ENCODE measurements at places on chromosomes 11 and 22. TPM values are rescaled to one million over a fixed set of nuclear protein-coding genes. Genes with fewer than 3 reads are reported as not detected.

DNA sequence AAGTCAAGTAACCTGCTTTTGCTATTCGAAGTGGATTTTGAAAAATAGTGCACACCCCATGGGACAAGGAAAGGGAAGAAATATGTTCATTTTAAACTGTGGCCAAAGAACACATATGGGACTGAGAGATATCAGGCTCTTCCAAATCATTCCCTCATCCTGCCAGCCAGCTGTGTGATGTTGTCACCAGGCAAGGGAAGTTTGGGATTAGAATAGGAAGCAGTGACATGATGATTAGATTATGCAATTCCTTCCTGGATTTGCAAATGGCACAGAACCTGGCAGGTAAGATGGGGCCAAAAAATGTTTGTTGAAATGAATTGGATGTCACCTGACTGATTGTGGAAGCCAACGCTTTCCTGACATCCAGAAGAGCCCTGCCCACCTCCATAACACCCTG, 4.9 kb upstream of the SCN3B start:
- DNase-seq = no peak

DNA sequence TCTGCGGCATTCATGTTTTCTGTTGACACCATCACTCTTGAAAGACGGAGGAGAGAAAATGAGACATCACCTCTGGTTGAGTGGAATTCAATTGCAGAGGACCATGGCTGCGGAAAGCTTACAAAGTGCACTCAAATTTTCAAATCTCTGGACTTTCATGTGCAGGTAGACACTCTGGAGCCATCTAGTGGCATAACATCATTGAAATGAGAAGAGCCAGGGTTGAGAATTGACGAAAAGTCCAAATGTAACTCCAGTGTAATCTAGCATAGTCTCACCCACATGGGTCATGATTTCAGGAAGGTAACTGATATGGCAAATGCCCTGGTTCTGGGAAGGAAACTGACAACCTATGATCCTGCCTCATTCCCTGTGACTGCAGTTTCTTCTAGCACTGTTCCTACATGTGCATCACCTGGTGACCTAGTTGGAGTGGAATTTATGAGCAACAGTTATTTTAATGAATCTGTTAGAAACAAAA, 687.8 kb downstream of the KCNA4 start:
- peak; percentile 17 for DNase-seq

- peak; percentile 35 for DNase-seq
Observed at GRCh38 chr22:24727218-24727851, 47.2 kb downstream of the PIWIL3 start.

DNA sequence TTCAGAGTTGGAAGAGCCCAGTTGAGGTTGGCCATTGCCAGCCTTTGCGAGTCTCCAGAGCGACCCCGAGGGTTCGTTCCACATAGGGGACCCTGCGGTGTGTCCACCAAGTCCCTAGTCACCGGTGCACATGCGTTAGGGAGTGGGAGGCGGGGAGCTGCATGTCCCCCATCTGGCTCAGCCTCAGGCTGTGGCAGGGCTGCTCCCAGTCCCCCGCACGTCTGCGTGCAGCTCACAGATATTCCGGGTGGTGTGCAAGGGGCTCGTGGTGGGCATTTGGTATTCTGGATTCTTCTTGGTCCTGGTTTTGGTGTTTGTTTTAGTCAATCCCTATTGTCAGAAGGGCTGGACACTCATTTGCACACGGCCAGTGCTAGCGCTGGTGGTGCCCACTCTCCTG, 48.8 kb downstream of the MUC6 start:
- DNase-seq = no peak

- no peak for DNase-seq
Observed at GRCh38 chr22:36541831-36542411, 13.0 kb upstream of the EIF3D start.

DNA sequence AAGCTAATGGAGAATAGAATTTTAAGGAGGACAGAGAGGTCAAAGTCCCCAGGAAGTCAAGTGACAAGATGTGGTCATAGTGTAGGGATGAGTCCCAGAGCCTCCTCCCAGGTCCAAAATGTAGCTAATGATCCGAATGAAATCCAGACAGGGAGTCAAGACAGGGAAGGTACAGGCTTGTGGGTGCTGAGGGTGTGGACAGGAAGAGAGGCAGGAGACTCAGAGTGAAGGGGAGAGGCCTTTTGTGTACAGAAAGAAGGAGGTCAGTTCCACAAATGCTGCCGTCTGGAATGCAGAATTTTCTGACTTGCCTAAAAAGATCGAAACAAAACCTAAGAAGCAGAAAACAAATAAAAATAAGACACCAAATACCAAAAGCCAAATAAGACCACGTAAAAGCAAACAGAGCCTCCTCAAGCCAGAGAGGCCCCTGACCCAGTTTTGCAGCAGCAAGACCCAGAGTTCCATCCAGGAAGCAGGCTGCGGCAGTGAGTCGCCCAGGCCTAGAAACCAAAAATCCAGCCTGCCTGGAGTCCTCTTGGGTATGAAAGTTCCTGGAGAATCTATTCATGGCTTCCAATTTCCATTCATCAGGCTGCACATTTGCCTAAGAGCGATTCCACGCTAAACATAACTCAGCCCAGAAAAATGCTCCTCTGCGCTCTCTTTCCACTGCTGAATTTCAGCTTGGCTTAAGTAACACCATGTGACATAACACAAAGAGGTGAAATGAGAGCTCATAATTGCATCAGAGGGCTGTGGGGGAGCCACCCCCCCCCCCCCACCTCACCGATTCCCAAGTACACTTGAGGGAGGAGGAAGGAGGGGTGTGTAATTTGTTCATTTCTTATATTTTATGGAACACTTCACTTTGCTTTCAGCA, 71.2 kb downstream of the KIRREL3 start:
- peak; percentile 27 for DNase-seq

DNA sequence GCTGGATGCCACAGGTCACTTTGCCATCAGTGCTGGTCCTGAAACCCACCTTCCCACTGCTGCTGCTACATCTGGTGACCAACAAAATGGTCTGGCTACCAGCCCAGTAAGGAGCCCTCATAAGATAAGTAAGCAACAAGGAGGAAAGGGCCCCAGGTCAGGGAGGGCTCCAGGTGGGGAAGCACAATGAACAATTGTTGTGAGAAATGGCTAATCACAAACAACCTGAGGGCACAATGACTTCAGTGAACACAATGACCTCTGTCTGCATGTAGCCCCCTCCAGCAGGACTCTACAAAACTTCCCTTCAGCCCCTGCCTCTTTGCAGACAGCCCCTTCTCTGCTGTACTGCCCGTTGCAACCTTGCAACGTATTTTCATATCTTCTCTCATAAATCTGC, 19.4 kb upstream of the FBLN1 start:
- no peak for DNase-seq

DNA sequence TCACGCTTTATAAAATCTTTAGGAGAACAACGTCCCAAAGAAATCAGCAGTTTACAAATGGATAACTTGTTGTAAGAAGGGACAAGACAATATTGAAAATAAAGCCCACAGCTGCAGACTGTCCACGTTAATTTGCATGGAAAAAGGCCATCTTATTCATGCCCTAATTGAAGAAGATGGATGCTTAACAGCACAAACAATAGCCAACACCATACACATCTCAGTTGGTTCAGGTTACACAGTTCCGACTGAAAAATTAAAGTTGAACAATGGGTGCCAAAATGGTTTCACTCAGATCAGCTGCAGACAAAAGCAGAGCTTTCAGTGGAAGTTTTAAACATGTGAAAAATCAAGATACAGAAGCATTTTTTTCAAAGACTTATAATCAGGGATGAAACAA, 314.2 kb downstream of the RAB38 start:
- DNase-seq = no peak

- DNase-seq = no peak
Observed at GRCh38 chr11:83766932-83767331, 480.8 kb upstream of the CCDC90B start.

- no peak for DNase-seq
Observed at GRCh38 chr22:25814685-25815084, 72.7 kb downstream of the MYO18B start.

- no peak for DNase-seq
Observed at GRCh38 chr11:78922859-78923625, 348.4 kb upstream of the NARS2 start.

- DNase-seq = no peak
Observed at GRCh38 chr11:2842876-2843275, 42.7 kb downstream of the CDKN1C start.

DNA sequence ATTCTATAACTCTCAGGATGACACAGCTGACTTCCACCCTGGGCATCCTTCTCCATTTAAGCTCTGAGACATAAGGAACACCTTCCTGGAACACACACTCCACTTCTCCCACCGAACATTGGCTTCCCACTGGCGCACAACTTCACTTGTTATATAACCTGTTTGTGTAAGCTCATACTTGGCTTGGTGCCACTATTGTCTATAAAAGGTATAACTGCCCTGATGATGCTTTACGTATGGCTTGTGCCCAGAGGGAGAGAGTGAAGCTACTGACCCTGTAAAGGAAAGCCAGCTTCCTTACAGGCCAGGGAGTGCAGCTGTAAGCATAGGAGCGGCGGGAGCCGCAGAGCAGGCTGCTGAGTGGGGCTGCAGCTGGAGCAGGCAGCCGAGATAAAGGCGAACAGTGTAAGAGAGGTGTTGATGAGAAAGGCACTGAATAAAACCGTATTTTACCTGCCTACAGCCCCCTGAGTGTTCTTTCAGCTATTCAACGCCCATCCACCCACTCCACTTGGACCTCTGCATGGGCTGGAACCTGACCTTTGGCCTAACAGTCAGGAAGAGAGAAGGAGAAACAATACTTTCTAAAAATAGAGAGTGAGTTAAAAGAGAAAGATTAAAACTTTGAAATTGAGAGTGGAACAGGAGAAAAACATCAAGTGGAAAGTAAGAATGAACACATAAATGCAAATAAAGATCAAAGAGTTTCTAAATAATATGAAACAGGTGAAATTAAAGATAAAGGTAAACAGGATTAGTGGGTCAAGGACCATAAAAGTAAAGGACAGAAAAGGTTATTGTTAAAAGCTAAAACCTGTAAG, 252.1 kb upstream of the ARHGAP42 start:
- DNase-seq = no peak

DNA sequence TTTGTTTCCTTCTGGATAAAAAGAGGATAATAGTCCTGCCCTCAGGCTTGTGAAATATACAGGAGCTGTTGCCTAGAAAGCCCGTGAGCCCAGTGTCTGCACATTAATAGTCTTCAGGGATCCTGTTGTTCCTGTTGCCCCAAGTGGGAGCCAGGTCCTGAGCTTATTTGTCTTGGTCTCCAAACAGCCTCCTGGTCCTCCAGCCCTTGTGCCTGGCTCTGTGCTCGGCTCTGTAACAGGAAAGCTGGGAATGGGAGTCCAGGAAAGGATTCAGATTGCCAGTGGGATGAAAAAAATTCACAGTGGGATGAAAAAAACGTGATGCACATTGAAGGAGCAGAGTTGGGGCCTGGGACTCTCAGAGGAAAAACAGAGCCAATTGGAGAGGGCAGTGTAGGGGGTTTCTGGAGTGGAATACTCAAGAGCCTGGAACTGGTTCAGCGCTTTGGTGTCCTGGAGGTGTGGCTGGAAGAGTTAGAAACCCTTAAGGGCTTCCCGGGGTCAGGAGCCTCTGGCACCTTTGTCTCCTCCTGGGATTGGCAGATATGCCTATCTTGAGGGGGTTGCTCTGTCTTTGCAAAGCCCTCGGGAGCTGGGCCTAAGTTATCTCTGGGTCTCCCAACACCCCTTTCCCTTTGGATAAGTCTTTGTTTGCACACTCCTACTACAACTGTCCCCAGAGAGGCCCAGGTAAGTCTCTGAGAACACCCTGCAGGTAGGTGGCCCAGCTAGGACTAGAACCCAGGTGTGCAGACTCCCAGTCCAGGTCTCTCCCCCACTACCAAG, 2.3 kb upstream of the INPPL1 start:
- no peak for DNase-seq

DNA sequence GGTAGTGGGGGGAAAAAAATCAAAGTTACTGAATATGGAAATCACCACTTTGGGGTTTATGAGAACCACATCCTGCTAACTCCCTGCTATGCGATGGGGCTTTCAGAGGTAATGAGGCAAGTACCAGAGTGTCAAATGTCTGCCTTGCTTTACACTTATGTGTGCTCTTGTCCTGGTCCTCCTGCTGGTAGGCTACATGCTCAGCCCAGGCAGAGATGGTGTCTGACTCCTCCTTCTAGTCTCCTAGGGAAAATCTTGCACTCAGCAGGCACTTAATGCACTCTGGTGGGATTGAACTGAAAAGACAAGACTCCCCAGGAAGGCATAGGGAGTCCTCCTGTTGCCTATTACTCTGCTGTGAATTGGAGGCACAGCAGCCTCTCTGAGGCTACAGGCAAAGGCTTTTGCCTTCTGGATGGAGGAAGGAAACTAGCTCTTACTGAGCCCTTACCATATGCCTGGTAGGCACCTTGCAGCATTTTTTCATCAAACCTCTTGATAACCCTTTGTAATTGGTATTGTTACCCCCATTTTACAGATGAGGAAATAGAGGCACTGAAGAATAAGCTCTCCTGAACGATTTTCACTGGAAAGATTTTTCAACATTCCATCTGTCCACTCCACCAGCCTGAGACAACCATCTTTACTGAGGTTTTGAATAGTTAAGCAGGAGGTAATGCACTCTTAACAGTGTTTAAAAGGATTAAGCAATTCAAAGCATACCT, 132.1 kb upstream of the PAX6 start:
- no peak for DNase-seq

GRCh38 chr11:71252269-71252769, at the start of gene SHANK2:
SHANK2 (minus strand) TSS chr11:71252577; CDS start chr11:71147326, 105,251 bp downstream.
- DNase-seq = no peak

GRCh38 chr22:48106215-48106614, 1343.8 kb downstream of the TBC1D22A start:
- no peak for DNase-seq

GRCh38 chr11:107864591-107864990, 6.0 kb upstream of the SLC35F2 start:
- no peak for DNase-seq

DNA sequence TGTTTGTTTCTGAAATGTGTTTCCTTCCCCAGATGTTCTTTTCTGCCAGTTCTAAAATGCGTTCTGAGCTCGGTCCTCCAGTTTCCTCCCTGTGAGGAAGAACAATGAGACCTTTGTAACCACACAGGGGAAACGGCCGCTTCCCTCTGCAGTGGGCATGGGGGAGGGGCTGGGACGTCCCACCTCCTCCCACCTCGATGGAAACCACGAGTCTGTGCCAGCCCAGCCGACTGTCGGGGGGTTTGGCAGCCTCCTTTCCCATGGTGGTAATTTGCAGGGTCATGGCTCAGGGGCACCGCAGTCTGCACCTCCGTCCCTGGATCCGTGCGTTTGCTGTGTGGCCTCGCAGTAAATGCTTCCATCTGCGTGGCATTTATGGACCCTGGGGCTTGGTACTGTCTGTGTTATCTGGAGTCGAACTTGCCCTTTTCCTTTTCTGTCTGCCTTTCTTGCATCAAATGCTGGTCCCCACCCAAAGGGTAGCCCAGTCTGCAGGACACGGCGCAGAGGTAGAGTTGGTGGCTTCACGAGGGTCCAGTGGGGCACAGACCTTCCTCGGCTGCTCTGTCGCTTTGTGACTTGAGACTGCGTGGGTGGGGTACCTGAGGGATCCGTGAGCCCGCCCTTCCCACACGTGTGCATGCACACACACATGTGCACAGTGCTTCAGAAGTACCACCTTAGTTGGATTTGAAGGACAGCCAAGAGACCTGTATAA, 16.1 kb downstream of the LRP5 start:
- no peak for DNase-seq

The NUDT8 gene
- 3.7 TPM for polyA plus RNA-seq

The OR8D4 gene
- polyA plus RNA-seq = 0.18 TPM

The IFITM10 gene
- 0.19 TPM for polyA plus RNA-seq

The OR2AG2 gene
- not detected for polyA plus RNA-seq

The FAM180B gene
- 3.0 TPM for polyA plus RNA-seq

The AMOTL1 gene
- polyA plus RNA-seq = 50.6 TPM

The VWA5A gene
- 101 TPM for polyA plus RNA-seq

The VSIG10L2 gene
- polyA plus RNA-seq = not detected

Measured in hindlimb muscle (tissue), 1 donor.